Stimulated activated CD4-positive, alpha-beta T cell treated with anti-CD3 and anti-CD28 coated beads, Interleukin-4, amount 100 ng/mL, for 4 hours (primary cell): ENCODE measurements at places on chromosomes 16 and 17.

DNA sequence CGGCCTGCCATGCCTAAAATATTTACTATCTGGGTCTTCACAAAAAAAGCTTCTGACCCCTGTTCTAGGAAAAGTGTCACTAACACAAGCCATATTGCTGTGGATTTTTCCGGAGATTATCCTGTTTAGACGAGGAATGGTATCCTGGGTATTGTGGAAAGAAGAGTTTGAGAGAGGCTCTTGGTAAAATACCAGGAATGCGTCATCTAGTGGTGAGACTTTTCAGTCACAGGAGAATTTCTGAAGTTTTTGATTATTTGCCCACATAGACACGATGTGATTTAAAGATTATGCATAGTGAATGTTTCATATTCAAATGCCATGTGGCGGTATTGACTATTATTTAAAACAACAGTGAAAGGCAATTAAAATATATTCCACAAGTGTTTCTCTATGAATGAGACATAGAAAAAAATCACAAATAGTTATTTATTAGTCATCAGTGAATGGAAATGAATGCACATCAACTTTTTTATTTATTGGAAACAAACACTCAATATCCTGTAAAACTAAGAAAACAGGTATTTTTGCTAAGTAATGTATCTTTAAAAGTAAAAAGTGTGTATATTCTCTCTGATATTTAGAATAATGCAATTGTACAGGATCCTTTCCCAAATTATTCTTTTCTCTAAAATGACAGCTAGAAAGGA is 7.8 kb downstream of the KRT28 start:
- no peak for DNase-seq

- DNase-seq, result no peak
These were observed 9.6 kb downstream of the JPT2 start for GRCh38 chr16:1687427-1688316.

DNA sequence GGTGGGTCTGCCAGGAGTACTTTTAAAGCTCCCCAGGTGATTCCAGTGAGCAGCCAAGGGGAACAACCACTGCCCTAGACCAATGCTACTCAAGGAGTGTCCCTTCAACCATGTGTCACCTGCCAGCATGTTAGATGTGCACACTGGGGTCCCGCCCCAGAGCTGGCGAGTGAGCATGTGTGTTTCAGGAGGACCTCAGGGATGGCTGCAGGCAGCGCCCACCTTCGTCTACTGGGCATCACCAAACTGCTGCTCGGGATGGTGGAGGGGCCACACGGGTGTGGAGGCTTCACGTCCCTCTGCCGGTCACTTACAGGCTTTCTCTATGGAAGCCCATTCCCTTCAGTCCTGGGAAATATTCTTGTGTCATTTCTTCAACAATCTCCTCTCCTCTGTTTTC is 29.0 kb upstream of the DOC2B start:
- DNase-seq, result no peak

GRCh38 chr16:56946767-56947603 is 14.8 kb upstream of the CETP start:
- no peak for DNase-seq

- no peak for DNase-seq
These were observed 14.0 kb downstream of the HS3ST3A1 start for GRCh38 chr17:13587487-13588338.

GRCh38 chr17:46000757-46001156 is 1.7 kb downstream of the STH start:
- DNase-seq, result no peak

- no peak for DNase-seq
These were observed 8.5 kb upstream of the PEMT start for GRCh38 chr17:17599965-17600364.

- DNase-seq, result no peak
These were observed 408.6 kb downstream of the SOX9 start for GRCh38 chr17:72529386-72529785.

- DNase-seq, result no peak
These were observed 6.7 kb upstream of the NLRC5 start for GRCh38 chr16:56982695-56983094.

DNA sequence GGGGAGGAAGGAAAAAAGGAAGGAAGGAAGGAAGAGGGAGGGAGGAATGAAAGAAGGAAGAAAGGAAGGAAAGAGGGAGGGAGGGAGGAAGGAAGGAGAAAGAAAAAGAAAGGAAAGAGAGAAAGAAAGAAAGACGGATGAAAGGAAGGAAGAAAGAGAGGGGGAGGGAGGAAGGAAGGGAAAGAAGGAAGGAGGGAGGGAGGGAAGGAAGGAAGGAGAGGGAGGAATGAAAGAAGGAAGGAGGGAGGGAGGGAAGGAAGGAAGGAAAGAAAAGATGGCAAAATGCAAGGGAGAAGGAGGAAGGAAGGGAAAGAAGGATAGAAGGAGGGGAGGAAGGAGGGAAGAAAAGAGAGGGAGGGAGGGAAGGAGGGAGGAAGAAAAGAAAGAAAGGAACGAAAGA is 257.3 kb upstream of the C16orf82 start:
- DNase-seq, result no peak

DNA sequence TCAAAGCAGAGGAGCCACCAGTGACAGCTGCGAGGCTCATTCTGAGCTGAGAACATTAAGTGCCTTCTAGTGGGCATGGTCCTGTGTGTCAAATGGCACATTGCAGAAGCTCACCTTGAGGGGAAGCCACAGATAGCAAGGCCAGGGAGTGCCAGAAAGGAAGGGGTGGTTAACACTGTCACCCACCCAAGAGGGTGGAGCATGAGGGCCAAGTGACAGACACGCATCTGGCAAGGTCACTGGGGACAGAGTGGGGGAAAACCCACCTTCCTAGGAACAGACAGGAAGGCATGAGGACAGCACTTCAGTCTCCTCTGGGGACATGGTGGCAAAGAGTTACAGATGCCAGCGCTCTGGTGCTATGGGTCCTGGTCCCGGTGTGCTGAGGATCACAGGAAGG is 22.1 kb downstream of the NUBP1 start:
- DNase-seq, result no peak

DNA sequence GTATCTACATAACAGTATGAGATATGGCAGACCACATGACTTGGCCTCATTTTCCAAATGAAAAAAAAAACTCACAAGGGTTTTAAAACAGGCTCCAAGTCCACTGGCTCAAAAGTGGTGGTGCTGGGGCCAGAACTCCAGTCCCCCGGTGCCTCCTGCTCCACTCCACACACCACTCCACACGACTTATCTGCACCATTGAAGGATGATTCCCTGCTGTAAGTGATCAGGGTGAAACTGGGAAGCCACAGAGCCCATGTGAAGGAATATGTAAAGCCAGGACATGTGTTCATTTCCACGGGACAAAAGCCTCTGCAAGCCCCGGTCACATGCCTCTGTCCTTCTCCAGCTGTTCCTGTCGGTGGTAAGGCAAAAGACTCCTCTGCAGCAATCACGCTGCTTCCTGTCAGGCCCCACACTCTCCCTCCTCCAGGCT is 97.2 kb downstream of the ZNF18 start:
- no peak for DNase-seq

DNA sequence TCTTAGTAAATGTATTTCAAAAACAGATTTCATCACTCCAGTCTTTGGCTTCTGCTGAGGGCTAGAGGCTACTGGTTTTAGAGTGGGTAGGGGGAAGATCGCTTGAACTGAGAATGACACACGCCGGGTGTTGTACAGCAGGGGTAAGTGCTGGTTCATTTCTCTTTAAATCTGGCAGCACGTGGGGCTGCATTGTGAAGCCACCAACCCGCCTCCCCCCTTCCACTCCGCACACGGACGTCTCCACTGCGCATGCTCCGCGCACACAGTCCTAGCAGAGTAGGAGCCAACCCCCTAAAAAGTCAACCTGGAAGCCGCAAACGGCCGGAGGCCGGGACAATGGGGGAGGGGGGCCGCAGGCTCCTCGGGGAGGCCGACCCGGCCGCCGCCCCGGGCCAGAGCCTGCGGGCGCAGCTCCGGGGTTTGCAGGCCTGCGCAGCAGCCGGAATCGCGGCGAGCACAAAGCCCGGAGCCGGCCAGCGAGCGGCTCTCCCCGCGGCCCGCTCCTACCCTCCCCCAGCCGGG is 1.3 kb downstream of the UBE2G1 start:
- peak; percentile 84 for DNase-seq

GRCh38 chr16:70576431-70577255 is 53.0 kb downstream of the SF3B3 start:
- DNase-seq, result no peak

GRCh38 chr16:58855291-58855863 is 121.3 kb upstream of the GOT2 start:
- no peak for DNase-seq

GRCh38 chr17:3547628-3548027 is 10.0 kb downstream of the TRPV3 start:
- DNase-seq, result no peak

GRCh38 chr17:13702266-13702665 is 100.5 kb upstream of the HS3ST3A1 start:
- no peak for DNase-seq

DNA sequence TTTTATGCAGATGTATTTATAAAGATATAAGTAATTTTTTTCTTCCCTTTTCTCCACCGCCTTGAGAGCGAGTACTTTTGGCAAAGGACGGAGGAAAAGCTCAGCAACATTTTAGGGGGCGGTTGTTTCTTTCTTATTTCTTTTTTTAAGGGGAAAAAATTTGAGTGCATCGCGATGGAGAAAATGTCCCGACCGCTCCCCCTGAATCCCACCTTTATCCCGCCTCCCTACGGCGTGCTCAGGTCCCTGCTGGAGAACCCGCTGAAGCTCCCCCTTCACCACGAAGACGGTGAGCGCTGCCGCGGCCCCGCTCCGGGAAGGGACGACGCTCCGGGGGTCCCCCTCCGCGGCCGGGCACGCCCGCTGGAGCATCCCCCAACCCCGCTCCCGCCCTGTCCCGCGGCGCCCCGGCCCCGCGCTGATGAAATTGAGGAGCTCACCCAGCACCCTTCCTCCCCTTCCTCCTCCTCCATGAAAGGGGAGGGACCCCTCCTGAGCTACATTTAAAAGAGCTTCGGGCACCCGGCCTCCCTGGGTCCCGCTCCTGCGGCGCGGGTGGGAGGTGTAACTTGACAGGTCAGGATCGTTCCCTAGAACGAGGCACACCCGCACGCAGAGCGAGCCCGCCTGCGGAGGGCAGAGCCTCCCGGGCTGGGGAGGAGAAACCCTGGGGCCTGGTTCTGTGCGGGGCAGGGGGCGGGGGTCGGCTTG is 706 bp downstream of the HLF start:
- DNase-seq, result peak; percentile 9
